ENCODE measurements at places on chromosomes 2 and 18.

- no peak for DNase-seq
These were observed 49.4 kb upstream of the TGFA start for GRCh38 chr2:70603066-70603465.

DNA sequence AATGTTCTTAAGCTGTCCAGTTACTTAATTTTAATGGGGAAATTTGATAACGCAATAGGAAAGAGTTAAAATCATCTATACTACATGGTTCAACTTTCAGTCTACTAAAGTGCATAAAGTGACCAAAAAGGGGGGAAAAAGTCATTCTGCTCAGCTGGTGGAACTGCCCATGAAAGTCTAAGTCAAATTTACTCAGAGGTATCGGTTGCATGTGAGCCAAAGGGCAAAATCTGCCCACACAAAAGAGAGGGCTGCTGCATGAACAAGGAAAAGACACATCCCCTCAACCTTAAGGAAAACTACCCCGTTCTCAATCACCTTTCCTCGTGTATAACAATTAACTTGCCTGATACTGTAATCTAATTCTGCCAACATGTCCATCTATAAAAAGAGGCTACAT lies 126.1 kb downstream of the TCF4 start:
- DNase-seq = no peak

DNA sequence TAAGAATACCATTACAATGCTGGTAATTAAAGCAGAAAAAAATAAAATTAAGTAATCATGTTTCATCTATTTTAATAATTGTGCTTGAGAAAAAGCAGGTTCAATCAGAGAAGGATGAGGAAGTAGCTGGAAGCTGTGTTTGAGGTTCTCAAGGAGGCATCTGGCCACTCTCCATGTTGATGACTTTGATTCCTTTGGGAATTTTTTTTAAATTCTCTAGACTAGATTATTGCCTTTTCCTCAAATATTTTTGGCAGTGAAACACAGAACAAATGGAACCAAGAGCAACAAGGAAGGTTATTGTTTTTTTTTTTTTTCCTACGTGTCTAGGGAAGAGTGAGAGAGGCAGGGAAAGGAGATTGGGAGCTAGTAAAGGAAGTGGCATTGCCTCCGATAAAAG lies 99.9 kb upstream of the NRP2 start:
- DNase-seq = no peak

DNA sequence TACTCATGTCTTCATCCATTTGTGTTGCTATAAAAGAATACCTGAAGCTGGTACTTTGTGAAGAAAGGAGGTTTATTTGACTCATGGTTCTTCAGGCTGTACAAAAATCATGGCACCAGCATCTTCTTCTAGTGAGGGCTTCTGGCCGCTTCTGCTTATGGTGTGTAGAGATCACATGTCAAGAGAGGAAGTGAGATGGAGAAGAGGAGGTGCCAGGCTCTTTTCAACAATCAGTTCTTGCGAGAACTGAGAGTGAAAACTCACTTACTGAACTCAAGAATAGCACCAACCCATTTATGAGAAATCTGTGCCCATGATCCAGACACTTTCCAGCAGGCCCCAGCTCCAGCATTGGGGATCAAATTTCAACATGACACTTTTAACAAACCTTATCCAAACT lies 30.0 kb upstream of the BARD1 start:
- no peak for DNase-seq

DNA sequence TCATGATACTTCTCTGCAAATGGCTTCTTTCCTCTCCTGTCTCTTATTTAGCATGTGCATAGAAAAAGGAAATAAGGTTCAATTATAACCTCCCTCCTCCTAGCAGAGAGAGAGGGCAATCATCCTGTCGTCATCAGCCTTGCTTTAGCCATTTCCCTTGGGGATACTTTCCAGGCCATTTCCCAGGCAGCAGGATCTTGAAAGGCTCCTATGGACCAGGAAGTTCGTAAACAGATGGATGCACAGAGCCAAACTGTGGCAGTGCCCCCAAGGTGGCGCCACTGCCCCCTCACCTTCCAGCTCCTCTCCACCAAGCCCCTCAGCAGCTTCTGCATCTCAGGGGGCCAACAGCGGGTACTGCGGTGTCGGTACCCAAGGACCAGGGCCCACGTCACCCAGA lies 157.4 kb downstream of the DTNA start:
- no peak for DNase-seq

- DNase-seq = no peak
These were observed 78.3 kb downstream of the HDAC4 start for GRCh38 chr2:239322416-239323086.

DNA sequence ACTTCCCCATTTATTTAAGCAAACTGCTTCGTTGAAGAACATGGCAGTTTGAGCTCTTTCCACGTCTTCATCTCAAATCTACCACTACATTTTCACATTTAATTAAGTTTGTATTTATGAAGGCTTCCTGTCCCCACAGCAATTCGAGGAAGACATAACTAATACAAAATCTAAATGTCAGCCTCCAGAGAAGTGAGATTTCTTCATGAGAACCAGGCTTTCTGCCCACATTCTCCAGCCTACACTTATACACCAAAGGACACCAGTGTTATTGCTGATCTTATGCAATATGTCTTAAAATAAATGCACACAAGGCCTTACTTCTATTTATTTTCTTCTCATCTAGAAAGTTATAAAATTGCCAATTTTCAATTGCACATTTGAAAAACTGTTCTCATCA lies 1209.3 kb upstream of the FAM98A start:
- no peak for DNase-seq

DNA sequence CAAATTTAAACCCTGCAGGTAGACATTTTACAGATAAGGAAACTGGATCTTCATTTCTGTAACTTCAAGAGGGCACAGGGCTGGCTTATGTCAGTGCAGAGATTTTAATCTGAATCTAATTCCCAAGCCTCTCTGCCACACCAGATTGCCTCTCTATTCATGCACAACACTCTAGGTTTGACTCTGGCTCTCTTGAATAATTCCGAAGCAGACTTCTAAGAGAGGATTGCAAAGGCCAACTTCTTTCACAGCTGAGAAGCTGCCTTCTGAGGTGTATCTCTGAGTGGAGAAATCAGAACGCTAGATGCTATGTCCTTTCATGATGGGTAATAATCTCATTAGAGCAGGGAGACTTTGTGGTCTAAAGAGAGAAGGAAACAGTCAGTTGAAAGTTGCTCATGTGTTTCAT lies 20.1 kb upstream of the MGAT5 start:
- no peak for DNase-seq

- no peak for DNase-seq
These were observed 47.9 kb downstream of the CACNB4 start for GRCh38 chr2:152050915-152051314.

- DNase-seq = no peak
These were observed 164.4 kb downstream of the EVA1A start for GRCh38 chr2:75396314-75396713.

- no peak for DNase-seq
These were observed 153.9 kb downstream of the INSIG2 start for GRCh38 chr2:118242216-118242615.

GRCh38 chr18:46260016-46260878 lies 156.1 kb downstream of the HAUS1 start:
- DNase-seq = no peak

- no peak for DNase-seq
These were observed 19.9 kb downstream of the CHMP3 start for GRCh38 chr2:86543335-86543734.

DNA sequence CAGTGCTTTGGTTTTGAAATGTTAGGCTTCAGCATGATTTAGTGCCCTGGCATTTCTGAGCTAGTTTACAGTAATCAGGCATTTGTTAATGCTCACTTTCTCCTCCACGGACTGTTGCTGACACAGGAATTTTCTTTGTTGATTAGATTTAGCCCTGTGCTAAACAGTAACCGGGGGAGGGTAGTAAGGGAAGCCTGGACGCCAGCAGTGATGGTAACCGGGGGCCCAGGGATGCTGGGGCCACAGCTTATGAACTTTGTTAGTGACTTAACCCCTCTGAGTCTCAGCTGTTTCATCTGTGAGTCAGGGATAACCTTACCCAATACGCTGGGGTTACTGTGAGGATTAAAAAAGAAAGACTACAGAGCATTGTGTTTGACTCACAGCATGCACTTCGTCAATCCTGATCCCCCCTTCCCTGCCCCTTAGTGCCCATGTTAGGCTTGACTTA lies 33.5 kb downstream of the KLHL29 start:
- no peak for DNase-seq

- DNase-seq = no peak
These were observed 265.4 kb downstream of the STK39 start for GRCh38 chr2:167981945-167982344.

DNA sequence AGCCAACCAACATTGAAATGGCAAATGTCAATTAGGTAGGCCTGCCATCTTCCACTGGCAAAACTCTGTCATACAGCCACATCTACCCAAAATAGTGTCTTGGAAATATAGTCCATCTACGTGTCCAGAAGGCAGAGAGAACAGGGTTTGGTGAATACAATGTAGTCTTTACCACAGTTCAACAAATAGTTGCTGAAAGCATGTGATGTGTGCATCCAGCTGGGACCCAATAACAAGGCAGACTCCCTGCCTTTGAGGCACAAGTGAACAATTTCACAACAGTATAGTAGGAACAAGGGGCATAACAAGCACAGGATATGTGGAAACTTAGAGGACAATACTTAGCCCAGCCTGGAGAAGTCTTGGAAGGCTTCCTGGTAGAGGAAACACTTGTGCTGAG lies 72.6 kb downstream of the EVA1A start:
- no peak for DNase-seq

GRCh38 chr2:235045336-235045972 lies 93.6 kb downstream of the SH3BP4 start:
- no peak for DNase-seq

- DNase-seq = no peak
These were observed 20.6 kb downstream of the ZNF385B start for GRCh38 chr2:179840840-179841239.

GRCh38 chr2:186709529-186710450 lies 15.9 kb downstream of the FAM171B start:
- DNase-seq = no peak

DNA sequence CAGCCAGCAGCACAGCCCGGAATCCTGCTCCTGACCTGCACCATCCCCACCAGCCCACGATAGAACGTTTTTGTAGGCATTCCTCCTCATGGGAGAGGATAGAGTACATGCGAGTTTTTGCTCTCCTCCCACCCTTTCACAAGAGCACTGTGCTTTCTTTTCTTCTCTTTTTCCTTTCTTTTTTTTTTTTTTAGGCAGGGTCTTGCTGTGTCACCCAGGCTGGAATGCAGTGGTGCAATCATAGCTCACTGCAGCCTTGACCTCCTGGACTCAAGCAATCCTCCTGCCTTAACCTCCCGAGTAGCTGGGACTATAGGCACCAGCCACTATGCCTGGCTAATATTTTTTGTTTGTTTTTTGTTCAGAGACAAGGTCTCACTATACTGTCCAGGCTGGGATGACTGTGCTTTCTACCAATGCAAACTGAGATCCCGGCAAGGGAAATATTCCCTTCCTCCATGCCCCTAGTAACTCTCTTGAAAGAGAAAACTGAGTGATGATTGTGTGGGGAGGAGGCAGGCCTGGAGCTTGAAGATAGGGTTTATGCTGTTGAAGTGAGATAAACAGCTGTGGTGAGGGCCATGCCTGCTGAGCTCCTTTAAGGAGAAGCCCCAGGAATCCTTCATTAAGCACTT lies 82.6 kb upstream of the TXNDC2 start:
- DNase-seq = no peak

DNA sequence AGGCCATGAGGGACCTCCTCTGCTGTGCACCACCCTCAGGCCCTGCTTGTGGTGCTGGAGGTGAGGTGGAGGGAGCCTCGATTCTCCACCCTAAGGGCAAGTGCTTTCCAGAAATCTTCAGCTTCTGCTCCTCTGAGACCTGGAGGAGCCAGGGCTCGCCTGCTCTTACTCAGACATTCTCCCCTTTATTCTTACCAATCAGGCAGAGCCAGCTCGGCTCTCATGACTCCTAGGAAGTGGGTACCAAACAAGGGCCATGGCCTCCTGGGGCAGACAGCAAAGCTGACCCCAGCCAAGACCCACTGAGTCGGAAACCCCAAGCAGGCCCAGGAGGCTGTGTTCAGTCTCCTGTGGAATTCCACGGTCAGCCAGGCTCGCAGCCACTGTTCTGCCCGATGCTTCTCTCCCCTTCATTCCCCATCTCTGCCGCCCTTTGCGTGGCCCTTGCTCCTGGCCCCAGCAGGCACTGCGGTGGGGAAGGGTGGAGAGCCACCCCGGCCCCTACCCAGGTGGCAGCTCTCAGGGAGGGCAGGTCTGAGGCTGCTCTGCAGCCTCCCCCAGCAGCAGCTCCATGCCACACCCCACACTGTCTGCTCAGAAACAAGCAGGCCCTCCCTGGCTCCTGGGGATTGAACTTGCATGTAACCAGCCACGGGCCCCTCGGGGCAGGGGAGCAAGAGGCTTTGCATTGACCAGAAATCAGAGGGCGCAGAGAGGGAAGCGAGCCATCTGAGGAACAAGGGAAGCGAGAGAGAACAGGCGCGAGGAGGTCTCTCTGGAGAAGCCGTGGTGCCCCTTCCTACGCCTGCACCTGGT lies 24.0 kb downstream of the HS1BP3 start:
- DNase-seq = no peak

DNA sequence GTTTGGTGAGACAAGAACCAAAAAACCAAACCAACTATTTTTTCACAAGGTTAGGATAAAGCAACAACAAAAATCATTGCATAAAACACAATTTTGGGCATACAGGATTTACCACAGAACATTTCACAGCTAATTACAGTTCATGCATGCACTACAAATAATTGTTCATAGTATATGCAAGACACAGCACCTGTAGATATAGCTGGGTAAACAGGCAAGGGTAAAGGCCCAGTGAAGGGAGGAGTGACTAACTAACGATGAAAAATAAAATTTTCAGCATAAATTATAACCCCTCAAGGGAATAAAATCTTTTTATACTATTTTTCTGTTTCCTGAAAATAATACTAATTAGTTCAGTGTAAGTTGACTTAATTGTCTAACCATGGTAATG lies 73.3 kb upstream of the CCDC141 start:
- DNase-seq = no peak

DNA sequence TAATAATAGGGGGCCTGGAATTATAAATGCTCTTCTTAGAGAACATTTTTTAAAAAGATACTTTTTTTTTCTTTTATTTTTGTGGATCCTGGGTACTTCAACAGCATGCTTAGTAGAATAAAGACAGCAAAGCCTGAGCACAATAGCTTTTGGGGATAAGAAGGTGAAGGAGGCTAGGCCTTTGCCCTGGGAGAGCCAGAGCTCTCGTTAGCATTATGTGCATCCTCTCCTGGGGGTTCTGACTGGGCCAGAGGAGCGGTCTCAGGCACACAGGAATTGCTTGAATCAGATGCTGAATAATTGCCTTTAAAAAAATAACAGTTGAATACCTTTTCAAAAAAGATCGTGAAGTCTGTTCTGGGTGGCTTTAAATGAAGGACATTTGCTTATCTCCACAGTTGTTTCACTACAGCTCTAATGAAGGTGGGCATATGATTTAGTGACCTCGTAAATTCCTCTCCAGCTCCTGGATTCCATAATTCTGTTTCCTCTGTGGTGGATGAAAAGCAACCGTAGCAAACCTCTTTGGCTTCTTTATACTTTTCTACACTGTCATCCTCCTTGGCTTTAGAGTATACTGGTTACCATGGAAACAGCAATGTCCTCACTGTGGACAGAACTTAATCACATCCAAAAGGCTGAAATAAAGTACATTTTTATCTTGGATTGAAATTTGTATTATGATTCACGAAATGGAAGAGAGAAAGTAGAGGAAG lies 133.8 kb downstream of the MAIP1 start:
- DNase-seq = no peak

- DNase-seq = peak; percentile 12
These were observed 2.4 kb upstream of the POU3F3 start for GRCh38 chr2:104851291-104852089.

- no peak for DNase-seq
These were observed 155.6 kb upstream of the DSEL start for GRCh38 chr18:67672155-67672554.
